ENCODE measurements at places on chromosomes 11 and 22.

DNA sequence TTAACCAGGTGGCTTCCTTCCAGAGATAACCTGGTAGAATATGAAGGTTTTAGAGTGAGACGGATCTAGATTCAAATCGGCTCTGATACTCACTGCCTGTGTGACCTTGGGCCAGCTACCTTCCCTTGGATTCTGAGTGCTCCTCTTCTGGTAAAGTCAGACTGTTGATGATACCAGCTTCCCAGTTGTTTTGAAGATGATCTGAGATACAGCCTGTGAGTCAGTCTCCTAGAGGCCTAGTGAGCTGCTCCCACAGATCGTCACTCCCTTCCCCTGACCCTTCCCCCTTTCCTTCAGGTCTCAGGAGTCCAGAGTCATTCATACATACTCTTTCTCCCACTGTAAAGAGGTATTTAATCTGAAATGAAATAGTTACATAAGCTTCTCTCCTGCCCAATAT is 207.8 kb downstream of the GRIK4 start:
- no peak for DNase-seq

DNA sequence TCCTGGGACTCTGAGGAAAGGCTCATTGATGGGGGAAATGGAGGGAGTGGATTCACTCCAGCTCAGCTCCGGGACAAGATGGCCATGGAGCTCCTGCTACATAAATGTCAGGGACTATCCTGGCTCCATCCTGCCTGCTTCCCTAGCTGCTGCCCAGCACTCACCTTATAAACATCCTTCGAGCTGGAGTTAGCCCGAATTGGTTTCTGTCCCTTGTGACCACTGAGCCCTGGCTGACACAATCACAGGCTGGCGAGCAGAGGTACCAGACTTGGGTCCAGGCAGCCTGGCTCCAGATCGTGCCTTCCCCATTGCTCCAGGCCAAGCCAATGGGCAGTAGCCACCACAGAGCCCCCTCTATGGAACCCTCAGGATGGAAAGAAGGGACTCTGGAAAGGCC is 77.6 kb downstream of the FDX1 start:
- no peak for DNase-seq

- no peak for DNase-seq
Observed at GRCh38 chr11:120712014-120712413, 200.5 kb downstream of the GRIK4 start.

- no peak for DNase-seq
Observed at GRCh38 chr11:10400856-10401255, 54.2 kb upstream of the AMPD3 start.

DNA sequence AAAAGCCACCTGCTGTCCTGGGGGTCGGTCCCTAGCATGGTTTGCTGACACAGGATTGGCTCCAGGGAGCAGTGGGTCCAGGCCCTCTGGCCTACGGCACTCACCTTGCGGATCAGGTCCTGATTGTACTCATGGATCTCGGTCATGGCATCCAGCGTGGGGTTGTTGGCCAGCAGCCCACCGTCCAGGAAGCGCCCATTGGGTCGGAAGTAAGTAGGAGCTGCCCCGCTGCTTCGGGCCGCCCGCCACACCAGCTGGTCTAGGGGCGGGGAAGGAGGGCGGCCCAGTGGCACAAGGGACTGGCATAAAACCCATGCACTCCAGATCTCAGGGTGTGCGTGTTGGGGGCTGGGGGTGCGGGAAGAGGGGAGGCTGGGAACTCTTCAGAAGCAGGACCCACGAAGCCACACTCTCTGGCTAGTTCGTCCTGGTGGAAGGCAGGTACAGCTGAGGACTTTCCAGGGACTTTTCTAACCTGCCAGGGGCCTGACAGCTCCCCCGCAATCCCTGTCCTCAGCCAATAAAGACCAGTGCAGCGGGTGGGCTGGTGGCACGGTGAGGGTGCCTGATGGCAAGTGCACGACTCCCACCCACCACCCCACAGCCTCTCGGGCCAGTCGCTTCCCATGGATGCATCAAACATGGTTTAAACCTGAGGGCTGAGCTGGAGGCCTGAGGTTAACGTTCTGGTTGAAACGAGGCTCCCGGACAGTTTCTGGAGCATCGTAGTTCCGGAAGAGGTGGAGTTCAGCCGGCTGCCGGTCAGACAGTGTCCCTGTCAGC is 5.1 kb upstream of the BAIAP2L2 start:
- DNase-seq: no peak

GRCh38 chr11:73579641-73580434 is 18.1 kb downstream of the FAM168A start:
- no peak for DNase-seq

GRCh38 chr22:30347255-30347892 is 9.3 kb downstream of the SF3A1 start:
- DNase-seq: no peak

DNA sequence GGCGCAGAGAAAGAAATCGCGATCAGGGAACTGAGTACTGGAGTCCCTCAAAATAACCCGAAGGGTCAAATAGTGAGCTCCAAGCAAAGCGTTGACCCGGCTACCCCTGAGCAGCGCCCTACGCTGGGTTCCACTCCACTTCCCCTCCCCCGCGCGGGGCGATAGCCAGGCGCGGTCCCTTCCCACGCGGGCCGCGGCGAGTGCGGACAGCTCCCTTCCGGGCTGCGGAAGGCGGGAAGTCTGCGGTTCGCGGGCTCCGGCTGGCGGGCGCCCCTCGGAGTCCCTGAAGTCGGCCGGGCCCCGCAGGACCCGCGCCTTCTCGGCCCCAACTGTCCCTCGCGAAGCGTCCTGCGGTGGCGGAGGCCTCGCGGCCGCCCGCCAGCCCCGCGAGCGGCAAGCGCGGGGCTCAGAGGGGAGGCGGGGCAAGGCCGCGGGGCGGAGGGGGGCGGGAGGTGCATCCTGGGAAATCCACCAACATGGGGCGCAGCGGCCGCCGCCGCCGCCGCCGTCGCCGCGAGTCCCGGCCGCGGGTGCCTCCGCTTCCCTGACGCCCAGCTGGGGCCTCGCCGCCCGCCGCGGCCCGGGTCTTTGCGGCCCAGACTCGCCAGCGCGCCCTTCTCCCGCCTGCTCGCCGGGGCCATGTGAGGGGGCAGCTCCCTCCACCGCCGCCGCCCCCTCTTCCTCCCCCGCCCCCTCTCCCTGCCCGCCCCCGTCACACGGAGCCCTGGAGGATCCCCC is at the start of gene QSER1:
QSER1 (plus strand) TSS at position 457 of the 738 bp plus-strand sequence. CDS start 315 bp downstream, outside the sequence.
- peak; percentile 54 for DNase-seq

GRCh38 chr22:40966726-40967085 is 15.5 kb downstream of the RBX1 start:
- no peak for DNase-seq

GRCh38 chr22:24937114-24937513 is 9.4 kb downstream of the LHFPL7 start:
- DNase-seq: no peak

- DNase-seq: no peak
Observed at GRCh38 chr11:127393460-127393997, 393.0 kb upstream of the KIRREL3 start.

DNA sequence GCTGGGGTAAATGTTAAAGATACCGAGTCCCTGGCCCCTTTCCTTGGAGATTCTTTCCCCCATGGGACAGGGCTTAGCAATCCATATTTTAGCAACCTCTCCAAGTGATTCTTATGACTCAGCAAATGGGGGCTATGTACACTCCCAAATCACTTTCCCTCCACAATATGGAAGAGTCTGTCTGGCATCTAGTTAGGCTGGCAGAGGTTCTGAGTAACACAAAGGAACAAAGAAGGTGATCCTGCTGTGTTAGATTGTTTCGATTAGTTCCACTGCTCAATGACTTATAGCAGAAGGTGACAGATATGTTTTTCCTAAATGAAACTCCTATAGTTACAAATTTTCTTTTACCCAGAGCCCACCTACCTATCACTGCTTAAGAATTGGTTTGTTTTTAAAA is 154.0 kb upstream of the SYT13 start:
- DNase-seq: no peak

DNA sequence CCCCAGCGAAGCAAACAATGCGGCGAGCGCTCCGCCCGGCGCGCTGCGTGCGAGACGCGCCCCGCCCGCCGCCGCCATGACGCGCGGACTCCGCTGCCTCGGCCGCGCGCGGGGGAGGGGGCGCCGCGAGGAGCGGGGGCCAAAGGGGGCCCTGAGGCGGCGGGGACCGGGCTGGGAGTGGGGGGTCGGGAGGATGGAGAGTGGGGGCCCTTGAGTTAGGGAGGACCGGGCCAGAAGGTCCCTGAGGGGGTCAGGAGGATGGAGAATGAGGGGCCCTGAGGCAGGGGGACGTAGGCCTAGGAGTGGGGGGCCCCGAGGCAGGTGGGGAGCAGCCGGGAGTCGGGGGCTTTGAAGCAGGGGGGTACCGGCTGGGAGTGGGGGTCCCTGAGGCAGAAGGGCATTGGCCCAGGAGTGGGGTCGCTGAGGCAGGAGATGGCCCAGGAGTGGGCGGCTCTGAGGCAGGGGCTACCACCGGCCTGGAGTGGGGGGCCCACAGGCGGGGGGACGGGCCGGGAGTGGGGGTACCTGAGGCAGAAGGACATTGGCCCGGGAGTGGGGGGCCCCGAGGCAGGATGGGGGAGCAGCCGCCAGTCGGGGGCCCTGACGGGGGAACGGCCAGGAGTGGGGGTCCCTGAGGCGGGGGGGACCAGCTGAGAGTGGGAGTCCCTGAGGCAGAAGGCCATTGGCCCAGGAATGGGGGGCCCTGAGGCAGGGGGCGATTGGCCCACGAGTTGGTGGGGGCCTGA is at the start of gene BRD1:
BRD1 (minus strand) TSS at position 21 of the 746 bp plus-strand sequence. CDS start 3,556 bp downstream, outside the sequence.
- no peak for DNase-seq

GRCh38 chr11:44693654-44694119 is 33.1 kb upstream of the TSPAN18 start:
- DNase-seq: no peak

DNA sequence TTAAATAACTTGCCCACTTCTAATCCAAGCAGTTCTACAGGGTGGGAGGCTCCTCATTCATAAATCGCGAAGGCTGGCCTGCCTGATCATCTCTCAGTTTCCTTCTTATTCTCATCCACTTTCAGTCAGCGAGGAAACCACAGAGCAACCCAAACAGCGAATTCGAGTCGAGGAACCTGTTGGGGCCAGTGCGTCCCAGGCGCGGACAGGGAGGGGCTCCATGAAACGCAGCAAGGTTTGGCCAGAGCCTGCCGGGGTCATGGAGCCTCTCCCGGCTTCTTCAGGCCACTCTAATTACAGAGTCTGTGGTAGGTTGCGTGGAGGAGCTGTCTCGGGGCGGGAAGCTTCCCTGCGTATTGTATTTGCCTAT is 741 bp upstream of the NAV2 start:
- no peak for DNase-seq

DNA sequence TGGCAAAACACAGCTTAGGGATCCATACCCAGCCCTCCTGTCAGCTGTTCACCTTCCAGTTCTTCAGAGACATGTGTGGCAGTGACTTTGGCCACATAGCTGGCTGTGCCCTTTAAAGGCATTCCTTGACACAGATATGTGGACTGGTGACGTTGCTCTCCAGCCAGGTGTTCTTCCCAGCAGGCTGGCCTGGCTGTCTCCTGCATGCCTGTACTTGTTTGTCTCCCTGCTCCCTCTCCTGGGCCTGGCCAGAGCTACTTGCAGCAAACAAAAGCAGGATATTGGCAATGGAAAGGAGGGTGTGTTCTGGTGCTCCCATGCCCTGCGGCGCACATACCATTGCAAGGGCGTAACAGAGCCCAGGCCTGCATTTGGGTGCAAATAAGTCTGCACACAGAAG is 38.3 kb downstream of the PIK3IP1 start:
- DNase-seq: no peak

DNA sequence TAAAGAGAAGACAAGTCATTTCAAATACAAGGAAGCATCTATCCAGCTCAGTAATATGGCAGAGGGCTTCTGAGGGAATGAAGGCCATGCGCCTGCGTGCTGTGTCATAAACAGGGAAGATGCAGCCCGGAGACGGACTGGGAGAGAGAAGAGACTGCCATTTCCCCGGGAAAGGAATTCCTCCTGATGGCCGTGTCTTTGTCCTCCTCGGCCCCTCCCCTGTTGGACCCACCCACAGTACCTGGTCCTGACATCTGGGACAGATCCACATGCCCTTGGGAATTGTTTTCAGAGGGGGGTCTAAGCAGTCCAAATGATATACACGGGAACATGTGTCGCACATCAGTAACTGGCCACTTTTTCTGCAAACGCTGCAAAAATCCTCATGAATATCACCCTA is 15.5 kb downstream of the LARGE2 start:
- no peak for DNase-seq

Data from activated CD4-positive, CD25-positive, alpha-beta regulatory T cell (primary cell).